ENCODE measurements at places on chromosomes 3 and 15.

GRCh38 chr15:79370716-79371115 is 59.8 kb downstream of the TMED3 start:
- no peak for DNase-seq

DNA sequence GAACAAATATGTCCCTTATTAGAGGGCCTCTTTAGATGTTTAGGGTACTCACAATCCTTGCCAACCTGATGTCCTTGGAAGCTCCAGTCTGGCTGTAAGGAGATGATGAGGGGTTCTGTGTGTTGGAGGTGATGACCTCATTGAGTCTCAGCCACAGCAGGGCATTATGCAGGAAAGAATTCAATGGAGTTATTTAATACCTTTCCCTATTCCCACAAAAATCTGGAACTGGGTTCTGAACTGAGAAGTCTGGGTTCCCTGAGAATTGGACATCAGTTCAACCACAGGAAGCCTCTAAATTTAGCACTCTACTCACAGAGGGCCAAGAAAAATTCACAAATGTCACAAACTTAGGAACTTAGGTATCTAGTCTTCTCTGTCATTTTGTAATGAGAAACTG is 36.9 kb downstream of the SLC35A5 start:
- DNase-seq, result no peak

- DNase-seq, result no peak
Observed at GRCh38 chr3:170307671-170308405, 49.7 kb upstream of the SKIL start.

DNA sequence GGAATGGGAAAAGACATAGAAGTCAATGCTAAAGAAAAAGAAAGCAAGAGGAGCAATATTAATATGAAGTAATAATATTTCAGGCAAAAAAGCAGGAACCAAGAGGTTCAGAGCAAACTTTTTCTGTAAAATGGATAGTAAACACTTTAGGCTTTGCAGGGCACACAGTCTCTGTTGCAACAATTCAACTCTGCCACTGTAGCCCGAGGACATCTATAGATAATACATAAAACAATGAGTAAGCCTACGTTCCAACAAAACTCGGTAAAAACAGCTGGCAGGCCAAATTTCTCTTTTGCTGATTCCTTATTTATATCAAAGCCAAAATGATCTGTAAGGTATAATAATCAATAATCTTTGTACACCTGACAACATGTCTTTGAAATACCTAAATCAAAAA is 56.8 kb downstream of the SMAD6 start:
- no peak for DNase-seq

DNA sequence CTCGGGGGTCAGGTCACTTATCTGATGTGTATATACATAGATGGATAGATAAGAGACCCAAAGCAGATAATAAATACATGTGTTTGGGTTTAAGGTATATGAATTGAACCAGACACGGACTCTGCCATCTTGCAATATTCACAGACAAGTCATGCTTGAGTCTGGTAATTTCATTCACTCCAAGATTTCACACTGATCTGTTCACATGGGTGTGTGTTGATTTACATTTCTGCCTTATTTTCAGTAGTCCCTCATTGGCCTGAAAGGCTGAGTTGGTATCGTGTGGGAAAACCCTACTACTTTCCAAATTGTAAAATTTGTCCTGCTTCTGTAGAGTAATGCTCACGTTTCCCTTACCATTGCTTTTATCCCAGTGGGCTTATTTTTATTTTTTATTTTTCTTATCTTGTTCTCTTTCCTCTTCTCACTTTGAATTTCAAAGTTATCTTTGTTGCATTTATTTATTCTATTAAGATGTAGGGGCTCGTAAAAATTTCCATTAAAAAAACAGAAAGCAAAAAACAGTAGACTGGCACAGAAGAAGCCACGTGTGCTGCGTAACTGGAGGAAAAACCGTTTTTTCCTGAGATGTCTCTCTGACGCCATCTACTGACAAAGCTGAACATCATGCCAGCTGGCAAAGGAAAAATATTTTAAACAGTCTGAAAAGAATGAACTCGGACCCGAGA is 10.8 kb upstream of the MFSD1 start:
- no peak for DNase-seq

GRCh38 chr3:58497097-58497496 is 5.2 kb downstream of the KCTD6 start:
- no peak for DNase-seq

GRCh38 chr3:48492461-48493202 is 11.3 kb downstream of the SHISA5 start:
- DNase-seq, result no peak

- no peak for DNase-seq
Observed at GRCh38 chr3:182808041-182808770, 14.9 kb downstream of the ATP11B start.

- peak; percentile 74 for DNase-seq
Observed at GRCh38 chr15:64731012-64731804, 44.2 kb downstream of the RBPMS2 start.

DNA sequence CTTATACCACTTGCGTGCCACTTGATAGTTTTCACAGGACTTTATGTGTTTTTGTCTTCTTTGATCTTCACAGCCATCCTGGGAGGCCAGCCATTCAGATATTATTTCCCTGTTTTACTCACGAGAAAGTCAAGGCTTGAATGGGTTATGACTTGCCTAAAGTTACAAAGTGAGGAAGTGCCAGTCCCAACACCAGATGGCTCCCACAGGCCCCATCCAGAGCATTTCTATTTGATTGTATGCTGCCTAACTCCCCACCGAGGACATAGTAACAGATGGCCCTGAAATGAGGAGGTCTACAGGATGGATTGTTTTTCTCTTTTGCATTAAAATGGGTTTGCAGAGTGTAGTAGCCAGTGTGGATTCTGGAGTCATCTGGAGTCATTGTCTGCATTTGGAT is 74.5 kb downstream of the SPTSSB start:
- no peak for DNase-seq

DNA sequence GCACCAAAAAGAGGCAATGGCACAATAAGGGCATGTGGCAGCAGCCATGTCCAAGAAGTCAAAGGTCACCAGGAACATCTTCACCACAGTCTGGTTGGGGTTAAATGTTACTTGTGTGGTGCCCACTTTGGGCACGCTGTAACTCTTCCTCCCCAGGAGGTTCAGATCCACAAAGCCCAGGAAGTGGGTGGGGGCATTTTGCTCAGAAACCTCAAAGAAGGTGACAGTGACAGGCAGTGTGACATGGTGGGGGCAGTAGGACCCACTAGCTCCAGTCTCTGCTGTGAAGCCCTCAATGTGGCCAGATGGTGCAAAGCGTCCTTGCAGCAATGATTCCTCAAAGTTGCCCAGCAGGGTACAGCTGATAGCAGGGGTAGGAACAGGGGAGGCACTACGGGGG is 5.8 kb downstream of the ZNF80 start:
- DNase-seq, result no peak

DNA sequence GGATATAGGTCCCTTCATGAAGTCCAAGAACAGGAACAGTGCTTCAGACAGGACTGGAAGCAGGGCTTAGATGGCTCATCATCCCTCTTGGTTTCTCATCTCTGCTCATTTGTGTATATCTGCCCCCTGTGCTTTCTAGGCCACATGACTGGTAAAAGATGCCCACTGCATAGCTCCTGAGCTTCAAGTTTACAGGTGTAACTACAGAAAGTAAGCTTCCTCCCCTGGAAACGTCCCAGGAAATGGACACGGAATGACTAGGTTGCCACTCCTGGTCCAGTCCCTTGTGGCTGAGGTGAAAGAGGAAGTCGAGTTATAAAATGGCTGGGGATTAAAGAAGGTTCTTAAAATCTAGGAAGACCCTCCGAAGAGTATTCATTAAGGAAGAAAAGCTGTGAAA is 32.5 kb downstream of the MYO5A start:
- DNase-seq, result no peak

DNA sequence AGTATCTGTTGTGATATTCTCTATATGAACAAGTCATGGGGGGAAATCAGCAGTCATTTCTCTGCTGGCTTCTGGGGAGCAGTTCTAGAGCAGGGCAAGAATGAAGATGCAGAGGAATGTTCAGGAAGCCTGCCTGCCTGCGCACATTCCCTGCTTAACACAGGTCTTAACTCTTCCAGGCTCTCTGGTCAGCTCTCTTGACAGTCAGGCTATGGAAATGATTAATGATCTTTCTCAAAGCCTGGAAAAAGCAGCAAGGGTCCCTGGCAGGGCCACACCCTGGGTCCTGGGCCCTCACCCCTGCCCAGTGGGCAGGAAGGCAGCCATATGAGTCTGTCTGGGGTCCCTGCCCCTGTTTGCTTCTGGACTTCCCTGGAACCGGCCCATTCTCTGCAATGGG is 31.4 kb upstream of the CLK3 start:
- DNase-seq, result no peak

GRCh38 chr15:58535337-58535736 is 103.5 kb downstream of the LIPC start:
- DNase-seq, result no peak

- no peak for DNase-seq
Observed at GRCh38 chr3:22366781-22367180, 615.8 kb upstream of the ZNF385D start.

- no peak for DNase-seq
Observed at GRCh38 chr3:36900474-36901443, 44.1 kb downstream of the TRANK1 start.

DNA sequence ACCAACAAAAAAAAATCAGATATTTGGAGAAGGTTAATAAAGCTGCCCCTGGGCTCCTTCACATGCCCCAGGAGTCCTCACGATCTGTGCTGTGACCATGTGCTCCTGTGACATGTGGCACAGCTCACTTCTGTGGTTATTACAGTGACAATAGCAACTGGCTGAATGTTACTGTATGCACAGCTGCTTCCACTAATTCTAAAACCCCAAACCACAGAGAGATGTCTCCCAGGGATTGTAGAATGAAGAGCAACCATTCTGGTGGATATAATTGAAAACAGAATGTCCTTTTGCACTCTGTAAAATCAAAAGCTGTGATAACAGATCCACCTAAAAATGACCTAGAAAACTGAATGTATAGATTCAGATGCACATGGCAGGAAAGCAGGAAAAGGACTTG is 489.2 kb upstream of the CNTN4 start:
- no peak for DNase-seq

- DNase-seq, result no peak
Observed at GRCh38 chr15:101120987-101121386, 130.9 kb downstream of the CHSY1 start.

GRCh38 chr3:118755253-118755801 is 279.3 kb downstream of the IGSF11 start:
- DNase-seq, result no peak

DNA sequence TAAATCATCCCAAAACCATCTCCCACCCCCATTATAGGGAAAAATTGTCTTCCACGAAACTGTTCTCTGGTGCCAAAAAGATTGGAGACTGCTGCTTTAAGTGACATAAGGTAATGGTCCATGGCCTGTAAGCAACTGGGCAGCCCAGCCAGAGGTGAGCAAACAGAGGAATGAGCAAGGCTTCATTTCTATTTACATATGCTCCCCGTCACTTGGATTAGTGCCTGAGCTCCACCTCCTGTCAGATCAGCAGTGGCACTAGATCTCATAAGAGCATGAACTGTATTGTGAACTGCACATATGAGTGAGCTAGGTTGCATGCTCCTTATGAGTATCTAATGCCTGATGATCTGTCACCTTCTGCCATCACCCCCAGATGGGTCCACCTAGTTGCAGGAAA is 1159.8 kb upstream of the ALCAM start:
- no peak for DNase-seq

DNA sequence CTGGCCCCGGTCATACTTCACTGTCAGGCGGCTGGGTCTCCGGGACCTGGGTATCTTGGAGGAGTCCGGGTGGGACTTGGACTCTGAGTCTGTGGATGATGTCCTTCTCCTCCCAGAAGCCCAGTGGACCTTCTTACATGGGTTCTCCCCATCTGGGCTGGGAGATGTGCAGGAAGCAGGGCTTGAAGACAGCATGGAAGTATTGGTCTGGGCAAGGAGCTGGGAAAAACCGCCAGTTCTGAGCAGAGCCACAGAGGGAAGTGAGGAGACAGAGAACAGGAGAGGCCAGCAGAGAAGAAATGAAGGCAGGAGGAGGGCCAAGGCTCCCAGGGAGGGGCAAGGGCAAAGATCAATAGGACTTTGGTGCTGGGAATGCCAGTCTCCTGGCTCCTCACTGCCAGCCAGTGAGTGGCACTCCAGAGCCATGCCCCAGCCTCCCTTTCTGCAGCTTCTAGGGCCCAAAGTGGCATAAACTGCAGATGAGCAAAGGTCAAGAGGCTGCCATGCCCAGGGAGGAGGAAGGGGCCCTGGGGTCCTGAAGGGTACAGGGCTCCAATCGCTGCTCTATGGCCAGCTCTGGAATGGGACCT is at the start of gene PPP1R14D:
TSS of gene PPP1R14D (minus strand) at position 262 of the 590 bp plus-strand sequence. CDS start at position 195, 67 bp downstream.
- DNase-seq, result no peak

GRCh38 chr3:50161320-50161719 is 6.2 kb downstream of the SEMA3F start:
- no peak for DNase-seq

All from stimulated activated CD4-positive, alpha-beta T cell treated with anti-CD3 and anti-CD28 coated beads, TNF-alpha, amount 100 ng/mL, for 4 hours (primary cell).